ENCODE measurements at places on chromosomes 5 and 9. TPM values are rescaled to one million over a fixed set of nuclear protein-coding genes. Genes with fewer than 3 reads are reported as not detected.

Gene CCDC192
- polyA plus RNA-seq, result not detected

Gene HAPLN1
- polyA plus RNA-seq, result 7.7 TPM

Gene PCDH1
- polyA plus RNA-seq, result 0.09 TPM

Gene SPINK5
- polyA plus RNA-seq, result not detected

Gene PCA3
- polyA plus RNA-seq, result not detected

Gene PCDHGB1
- polyA plus RNA-seq, result 1.7 TPM

Gene AJM1
- polyA plus RNA-seq, result 0.15 TPM

Gene PCDHGA8
- 0.76 TPM for polyA plus RNA-seq

Gene CCDC69
- 2.3 TPM for polyA plus RNA-seq

Gene PDZD2
- polyA plus RNA-seq, result 0.40 TPM

Gene SLC6A19
- polyA plus RNA-seq, result not detected

Gene NIPAL4
- polyA plus RNA-seq, result 0.07 TPM

Gene GPR151
- polyA plus RNA-seq, result not detected

Gene PCDHGA10
- 4.2 TPM for polyA plus RNA-seq

Gene INSL6
- polyA plus RNA-seq, result not detected

Gene CDKN2B
- 13.8 TPM for polyA plus RNA-seq

Gene ZNF354C
- polyA plus RNA-seq, result 4.4 TPM

Gene LOX
- polyA plus RNA-seq, result 136 TPM

Gene IFNA2
- polyA plus RNA-seq, result not detected

Gene CCDC183
- 0.35 TPM for polyA plus RNA-seq

Gene LHX6
- 0.09 TPM for polyA plus RNA-seq

Gene AHRR
- 16.0 TPM for polyA plus RNA-seq

Gene LTC4S
- 0.32 TPM for polyA plus RNA-seq

Gene IFNB1
- not detected for polyA plus RNA-seq

Gene CYLC2
- not detected for polyA plus RNA-seq

Gene ASS1
- 65.0 TPM for polyA plus RNA-seq

Gene RASGRF2
- 3.5 TPM for polyA plus RNA-seq

Gene TRIP13
- 36.4 TPM for polyA plus RNA-seq

Gene OTP
- not detected for polyA plus RNA-seq

Gene STING1
- polyA plus RNA-seq, result 78.4 TPM

Gene CKMT2
- 2.3 TPM for polyA plus RNA-seq

Gene EFNA5
- 3.7 TPM for polyA plus RNA-seq
